T-helper 1 cell (primary cell): ENCODE measurements at places on chromosomes 11 and 22.

DNA sequence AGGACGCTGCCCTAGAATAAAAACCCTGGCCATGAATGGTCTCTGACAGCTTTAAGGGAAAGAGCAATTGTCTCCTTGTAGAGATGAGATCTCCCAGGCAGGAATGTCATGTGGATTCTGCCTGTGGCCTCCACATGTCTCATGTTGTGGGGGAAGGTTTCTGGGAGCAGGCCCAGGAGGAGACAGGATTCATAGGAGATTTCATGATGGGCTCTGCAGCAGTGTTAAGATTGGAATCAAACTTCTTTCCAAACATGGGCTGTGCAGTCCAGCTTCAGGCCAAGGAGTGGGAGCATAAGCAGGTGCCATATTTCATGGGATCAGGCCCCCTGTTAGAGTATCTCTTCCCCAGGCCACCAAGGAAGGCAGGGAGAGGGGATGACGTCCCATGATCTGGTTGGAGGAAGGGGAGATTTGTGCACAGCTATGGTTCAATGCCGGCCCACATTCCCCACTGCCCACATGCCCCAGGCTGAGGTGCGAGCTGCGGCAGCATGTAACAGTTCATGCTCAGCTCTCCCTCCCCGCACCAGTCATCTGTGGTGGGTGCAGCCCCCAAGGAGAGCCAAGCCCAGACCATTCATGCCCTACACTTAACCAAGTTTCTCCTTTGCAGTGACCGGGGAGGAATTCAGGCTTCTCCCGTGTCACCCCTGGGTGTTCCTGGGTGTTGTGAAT is 42.5 kb downstream of the LMO1 start:
- no peak for DNase-seq

GRCh38 chr11:62242021-62242420 is at the start of gene SCGB1D2:
SCGB1D2 (plus strand) TSS chr11:62242239; CDS start chr11:62242308, 69 bp downstream.
- no peak for DNase-seq

DNA sequence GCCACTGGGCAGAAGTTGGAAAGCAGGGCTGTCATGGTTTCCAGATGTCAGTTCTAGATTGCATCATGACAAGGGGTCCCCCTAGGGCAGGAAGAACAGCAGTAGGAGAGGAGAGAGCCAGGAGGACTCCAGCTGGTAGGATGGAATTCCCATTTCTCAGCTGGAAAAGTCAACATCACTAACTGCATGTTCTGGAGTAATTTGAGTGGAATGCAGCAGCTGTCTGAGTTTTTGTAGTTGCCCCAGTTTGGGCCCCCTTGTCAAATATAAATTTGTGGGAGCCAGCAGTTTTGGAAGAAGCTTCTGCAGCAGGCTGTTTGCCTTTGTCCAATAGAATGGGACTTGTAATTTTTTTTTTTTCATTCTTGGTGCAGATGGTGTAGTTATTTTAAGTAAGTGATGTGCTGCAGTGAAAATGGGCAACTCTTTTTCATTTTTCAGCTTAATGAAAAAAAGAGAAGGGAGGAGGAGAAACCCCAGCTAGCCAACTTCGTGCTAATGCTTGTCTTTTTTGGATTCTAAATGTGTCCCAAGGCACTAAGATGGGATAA is 86.9 kb downstream of the LDLRAD3 start:
- no peak for DNase-seq

DNA sequence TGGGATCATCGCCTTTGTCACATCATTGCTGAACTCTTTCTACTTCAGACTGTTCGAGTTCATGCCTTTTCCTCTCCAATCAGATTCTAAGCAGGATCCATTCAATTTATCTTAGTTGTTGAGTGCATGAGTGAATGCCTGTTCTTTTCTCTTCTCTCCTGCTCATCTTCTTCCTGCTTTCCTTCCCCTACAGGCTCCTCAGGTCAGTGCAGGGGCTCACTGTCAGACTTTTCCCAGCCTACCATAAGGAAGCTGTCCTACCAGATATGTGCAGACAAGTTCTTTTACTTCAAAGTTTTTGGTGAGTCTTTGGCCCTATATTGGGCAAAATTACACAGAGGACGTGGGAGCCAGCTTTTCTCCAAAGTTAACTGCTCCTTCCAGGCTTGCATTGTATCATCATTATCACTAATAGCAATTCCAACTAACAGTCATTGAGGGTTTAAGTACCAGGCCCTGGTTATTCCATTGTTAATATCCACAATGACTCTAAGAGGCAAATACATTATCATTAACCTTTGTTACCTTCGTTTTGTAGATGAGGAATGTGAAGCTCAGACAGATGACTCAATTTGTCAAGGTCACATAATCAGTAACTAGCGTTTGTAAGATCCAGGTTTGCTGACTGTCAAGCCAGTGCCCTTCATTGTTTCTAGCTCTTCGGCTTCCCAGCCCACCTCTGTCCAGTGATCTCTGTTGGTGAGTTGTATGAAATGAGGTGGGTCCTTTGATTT is 30.4 kb downstream of the OR6Q1 start:
- no peak for DNase-seq

DNA sequence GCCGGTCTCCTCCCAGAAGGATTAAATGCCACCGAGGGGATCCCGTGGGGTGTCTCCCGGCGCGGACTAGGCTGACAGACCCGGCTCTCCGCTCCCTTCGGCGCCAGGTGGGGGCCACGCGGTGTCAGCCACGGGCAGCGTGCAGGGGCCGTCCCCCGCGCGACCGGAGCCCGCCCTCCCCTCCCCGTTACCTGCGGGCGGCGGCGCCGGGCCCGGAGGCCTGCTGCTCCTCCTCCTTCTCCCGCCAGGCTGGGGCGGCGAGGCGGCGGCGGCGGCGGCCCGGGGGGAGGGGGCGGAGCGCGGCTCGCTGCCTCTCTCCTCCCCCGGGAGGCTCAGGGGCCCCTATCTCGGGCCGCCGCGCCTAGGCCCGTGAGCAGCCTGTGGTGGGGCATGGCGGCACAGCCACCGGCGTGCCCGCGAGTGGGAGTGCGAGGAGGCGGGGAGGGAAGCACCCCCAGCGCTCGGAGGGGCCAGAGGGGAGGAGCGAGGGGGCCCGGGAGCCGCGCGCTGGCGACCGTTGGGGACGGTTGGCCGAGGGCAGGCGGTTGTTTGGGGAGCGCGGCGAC is 450 bp downstream of the ZBTB44 start:
- DNase-seq = peak; percentile 58

DNA sequence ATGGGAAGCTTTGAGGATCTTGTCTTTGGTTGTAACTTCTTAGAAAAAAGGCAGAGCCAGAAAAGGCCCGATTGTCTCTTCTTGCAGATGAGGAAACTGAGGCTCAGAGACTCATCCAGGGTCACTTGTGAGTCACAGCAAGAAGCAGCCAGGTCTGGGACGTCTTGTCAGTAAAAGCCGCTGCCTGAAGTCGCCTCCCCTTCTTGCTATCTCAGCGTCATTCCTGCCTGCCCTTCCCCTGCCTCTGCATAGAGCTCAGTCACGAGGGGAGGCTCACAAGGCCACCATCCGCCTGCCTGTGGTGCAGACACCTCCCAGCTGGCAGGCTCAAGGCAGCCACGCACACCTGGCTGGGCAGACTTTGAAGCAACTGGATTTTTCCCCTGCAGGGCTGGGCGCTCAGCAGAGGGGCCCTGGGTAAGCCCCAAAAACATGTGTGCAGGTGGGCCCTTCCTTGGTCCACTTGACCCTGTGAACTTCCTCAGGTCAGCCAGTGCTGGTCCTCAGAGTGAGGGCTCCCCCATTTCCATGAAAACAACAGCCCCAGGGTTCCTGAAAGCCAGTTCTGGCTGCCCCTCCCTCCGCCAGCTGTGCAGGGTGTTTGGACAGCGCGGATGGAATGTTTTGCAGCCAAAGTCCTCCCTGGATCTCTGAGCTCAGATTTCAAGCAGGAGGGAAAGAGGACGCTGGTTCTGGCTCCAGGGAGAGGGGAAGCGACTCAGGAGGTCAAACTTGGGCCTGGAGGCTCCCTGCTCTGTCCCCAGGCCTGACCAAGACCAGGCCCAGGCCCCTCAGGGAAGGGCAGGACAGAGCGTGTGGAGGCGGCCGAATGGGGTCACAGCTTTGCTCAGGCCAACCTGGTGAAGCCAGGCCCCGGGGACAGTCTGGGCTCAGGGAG is 6.0 kb upstream of the RAB3IL1 start:
- no peak for DNase-seq

DNA sequence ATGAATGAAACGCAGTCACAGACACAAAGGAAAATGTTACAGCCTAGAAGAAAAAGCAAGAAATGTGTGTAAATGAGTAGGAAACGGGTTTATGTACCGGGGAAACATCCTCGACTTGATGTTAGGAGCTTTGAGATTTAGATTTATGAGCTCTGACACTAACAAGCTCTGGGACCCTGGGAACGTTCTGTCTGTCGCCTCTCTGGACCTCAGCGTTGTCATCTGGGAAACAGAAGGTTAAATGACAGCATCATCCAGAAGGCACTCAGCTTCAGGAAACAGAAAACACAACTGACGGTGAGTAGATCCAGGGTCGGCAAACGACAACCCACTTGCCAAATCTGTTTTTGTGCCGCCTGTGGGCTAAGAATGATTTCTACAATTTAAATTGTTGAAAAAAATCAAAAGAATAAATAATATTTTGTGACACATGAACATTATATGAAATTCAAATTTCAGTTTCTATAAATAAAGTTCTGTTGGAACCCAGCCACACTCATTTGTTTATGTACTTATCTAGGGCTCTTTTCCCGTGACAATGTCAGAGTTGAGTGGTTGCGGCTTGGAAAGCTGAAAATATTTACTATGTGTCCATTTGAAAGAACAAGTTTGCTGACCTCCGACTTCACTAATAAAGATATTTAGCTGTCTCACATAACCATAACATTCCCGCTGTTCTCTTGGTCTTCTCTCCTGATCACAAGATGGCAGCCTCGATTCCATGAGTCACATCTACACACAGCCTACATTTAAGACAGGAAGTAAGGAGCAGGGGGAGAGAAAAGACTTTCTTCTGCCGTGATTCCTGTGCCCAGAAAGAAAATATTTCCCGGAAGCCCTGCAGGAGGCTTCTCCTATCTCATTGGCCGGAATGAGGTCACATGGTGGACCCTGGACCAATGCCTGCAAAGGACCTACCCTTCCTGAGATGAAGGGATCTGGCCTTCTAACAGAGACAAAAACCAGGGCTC is 47.1 kb upstream of the SYT13 start:
- no peak for DNase-seq

GRCh38 chr11:64796047-64796756 is 6.8 kb downstream of the MAP4K2 start:
- DNase-seq = no peak

GRCh38 chr11:118633319-118633690 is 25.9 kb downstream of the PHLDB1 start:
- no peak for DNase-seq

DNA sequence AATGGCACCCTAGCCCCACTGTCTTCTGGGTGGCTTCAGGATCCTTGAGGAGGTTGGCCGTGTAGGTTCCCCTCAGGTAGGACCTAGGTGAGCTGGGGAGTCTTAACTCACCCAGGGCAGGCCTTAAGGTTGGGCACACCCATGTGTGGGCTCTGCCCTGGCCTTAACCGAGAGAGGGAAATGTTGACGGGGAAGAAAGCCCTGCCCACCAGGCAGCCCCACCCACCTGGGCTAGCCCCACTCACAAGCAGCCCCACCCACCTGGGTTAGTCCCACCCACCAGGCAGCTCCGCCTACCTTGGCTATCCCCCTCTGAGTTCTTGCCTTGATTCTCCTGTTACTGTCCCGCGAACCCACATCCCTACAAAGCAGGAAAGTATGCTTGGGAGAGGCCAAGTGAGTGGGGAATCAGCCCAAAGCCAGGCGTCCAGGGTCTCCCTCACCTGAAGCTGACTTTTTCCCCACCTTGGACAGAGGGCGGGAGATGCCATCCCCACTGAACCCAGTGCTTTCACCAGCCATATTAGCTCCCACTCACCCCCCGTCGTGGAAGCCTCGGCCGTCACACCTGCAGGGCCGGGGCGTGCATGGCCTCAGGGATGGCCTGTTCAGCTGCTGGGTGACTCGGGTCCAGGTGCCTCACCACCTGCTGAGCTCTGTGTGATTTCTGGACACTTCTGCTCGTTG is at the start of gene MYEOV:
Gene MYEOV (plus strand): TSS at position 337 of the 687 bp plus-strand sequence. CDS start 1,200 bp downstream, outside the sequence.
- peak; percentile 21 for DNase-seq
